ENCODE measurements at places on chromosomes 4 and X. TPM values are rescaled to one million over a fixed set of nuclear protein-coding genes. Genes with fewer than 3 reads are reported as not detected.

- DNase-seq, result no peak
Measured at GRCh38 chr4:70914000-70914399, 11.8 kb downstream of the MOB1B start.

- DNase-seq, result no peak
Measured at GRCh38 chrX:48683411-48683982, at the start of gene WAS. Gene WAS, plus strand, starts transcription at chrX:48683799. Its CDS starts 55 bp downstream, at chrX:48683854.

DNA sequence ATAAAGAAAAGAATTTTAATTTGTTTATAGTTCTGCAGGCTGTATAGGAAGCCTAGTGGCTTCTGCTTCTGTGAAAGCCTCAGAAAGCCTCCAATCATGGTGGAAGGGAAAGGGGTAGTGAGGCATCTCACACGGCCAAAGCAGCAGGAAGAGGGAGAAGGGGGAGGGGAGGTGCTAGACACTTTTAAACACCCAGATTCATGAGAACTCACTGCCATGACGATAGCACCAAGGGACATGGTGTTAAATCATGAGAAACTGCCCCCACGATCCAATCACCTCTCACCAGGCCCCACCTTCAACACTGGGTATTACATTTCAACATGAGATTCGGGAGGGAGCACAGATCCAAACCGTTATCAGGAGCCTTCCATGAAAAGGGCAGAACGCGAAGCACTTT, 18.1 kb downstream of the SMIM31 start:
- no peak for DNase-seq

DNA sequence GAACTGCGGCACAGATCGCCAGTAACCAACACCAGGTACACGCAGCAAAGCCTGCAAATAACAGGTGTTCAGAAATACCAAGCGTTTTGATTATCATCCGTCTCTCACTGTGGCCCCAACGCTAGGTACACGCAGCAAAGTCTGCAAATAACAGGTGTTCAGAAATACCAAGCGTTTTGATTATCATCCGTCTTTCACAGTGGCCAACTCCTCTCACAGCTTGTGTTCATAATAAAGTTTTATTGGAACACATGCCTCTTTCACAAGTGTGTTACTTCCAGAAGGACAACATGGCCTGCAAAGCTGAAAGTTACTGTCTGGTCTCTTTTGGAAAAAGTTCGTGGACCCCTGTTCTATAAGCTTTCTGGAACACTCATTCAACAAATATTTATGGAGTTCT, 153.1 kb downstream of the AFAP1 start:
- no peak for DNase-seq

DNA sequence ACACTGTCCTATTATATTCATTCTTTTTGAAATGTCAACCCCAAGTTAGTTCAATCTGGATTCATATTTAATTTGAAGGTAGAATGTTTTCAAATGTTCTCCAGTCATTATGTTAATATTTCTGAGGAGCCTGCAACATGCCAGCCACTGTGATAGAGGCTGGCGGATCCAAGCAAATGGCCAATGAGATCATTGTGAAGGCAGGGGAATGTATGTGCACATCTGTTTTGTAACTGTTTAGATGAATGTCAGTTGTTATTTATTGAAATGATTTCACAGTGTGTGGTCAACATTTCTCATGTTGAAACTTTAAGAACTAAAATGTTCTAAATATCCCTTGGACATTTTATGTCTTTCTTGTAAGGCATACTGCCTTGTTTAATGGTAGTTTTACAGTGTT, 1.6 kb downstream of the CXCL1 start:
- DNase-seq, result no peak

GRCh38 chr4:151522866-151523519, 114.0 kb downstream of the FHIP1A start:
- no peak for DNase-seq

GRCh38 chrX:132144061-132144460, 16.2 kb upstream of the FRMD7 start:
- no peak for DNase-seq

DNA sequence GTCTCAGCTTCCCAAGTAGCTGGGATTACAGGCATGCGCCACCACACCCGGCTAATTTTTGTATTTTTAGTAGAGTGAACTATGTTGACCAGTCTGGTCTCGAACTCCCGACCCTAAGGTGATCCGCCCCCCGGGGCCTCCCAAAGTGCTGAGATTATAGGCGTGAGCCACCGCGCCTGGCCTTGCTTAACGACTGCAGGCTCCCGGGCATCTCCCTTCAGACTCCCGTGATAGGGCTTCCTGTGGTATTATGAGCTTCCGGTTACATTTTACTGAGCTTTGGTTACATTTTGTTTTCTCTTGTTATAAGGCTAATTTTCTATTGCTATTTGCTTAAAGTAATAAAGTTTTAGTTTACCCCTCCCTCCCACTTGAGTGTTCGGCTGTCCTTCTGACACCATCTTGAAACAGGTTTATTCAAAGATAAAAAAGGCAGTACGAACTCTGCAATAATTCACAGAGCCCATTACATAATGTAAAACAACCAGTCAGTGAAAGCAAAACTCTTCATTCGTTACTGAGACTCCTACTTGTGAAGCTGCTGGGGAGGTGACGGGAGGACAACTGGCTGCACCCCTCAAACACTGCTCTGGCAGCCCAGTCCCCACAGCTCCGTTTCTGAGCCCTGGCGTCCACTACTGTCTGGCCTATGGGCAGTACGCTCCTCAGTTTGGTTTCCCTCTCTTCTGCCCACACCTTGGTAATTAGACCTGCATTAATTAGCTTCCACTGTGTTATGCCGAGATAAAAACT, 795.7 kb upstream of the SLIT2 start:
- no peak for DNase-seq

DNA sequence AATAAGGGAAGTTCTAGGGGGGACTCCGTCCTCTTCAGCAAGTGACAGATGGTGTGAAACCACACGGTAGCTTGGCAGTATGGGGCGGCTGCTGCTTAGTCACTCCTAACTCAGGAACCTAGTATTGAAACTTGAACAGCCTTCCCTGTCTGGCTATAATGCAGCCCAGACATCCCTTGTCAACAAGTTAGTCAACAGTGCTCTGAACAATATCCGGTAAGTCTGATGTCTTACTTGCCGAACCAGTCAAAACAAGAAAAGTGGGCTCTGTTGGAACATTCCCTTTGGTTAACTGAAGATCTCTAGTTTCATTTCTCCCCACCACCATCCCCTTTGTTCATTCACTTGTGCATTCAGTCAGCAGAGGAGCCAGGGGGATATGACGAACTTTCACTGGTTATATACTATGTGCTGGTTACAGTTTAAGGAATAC, 18.7 kb upstream of the CXCL13 start:
- DNase-seq, result peak; percentile 33

- no peak for DNase-seq
Measured at GRCh38 chr4:18100657-18101056, 79.1 kb upstream of the LCORL start.

DNA sequence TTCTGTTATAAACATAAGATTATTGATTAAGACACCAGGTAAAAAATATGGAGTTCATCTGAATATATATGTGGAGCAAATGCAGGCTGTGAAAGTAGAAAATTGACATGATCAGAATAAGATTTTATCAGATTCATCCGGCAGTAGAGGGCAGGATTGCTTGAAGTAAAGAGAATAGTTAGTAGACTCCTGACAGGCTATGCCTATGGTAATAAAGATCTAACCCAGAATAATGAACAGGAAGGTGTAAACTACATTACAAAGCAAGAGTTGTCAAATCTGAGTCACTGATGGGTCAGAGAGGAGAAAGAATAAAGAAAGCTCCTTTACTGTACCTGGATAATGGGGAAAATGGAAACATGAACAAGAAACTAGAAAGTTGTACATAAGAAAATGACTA, 20.8 kb upstream of the TMEM184C start:
- DNase-seq, result no peak

- DNase-seq, result no peak
Measured at GRCh38 chr4:2424581-2424980, 5.8 kb downstream of the CFAP99 start.

DNA sequence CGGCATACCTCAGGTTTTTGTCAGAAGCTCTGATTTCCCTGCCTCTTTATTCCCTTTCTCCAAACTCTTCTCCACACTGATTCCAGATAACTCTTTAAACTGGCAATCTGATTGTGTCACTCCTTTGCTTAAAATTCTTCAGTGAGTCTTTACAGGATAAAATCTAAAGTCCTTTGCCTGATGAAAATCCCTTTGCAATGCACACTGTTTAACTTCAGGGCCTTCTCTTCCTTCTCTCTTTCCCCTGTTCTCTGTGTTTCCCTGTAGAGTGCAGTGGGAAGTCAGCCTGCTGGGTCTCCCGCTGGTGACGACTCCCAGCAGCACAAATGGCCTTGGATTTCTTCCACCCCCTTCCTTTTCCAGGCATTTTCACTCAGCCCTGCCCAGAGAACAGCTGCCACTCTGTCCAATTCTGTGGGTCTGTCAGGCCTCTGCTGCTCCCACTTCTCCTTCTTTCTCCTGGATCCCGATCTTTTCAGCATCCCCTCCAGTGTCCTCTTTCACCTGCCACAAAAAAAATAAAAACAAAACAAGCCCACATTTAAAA, 189.9 kb upstream of the NWD2 start:
- DNase-seq, result no peak

DNA sequence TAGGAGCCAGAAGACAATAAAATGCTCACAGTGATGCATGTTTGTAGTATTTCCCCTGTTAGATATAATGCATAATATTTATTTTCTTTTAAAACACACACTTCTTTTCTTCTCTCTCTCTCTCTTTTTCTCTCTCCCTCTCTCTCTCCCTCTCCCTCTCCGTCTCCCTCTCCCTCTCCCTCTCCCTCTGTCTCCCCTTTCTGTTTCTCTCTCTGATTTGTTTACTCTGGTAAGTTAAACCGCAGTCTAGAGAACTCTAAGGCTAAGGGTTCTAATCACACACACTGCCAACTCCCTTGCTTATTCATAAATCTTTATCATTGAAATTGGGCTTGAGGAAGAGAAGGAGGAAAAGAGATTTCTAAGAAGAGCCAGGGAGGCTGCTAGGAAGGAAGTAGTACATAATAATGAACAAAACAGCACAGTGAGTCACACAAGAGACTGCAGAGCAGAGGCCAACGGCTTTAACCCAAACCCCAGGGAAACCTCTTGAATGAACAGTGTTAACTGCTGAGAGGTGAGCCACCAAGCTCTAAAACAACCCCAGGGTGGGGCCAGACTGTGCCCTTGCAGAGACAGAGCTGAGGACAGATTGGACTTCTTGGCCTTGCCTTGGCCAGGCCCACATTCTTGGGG, 9.1 kb upstream of the PHOX2B start:
- no peak for DNase-seq

GRCh38 chr4:169492436-169493163, 119.8 kb downstream of the NEK1 start:
- DNase-seq, result no peak

DNA sequence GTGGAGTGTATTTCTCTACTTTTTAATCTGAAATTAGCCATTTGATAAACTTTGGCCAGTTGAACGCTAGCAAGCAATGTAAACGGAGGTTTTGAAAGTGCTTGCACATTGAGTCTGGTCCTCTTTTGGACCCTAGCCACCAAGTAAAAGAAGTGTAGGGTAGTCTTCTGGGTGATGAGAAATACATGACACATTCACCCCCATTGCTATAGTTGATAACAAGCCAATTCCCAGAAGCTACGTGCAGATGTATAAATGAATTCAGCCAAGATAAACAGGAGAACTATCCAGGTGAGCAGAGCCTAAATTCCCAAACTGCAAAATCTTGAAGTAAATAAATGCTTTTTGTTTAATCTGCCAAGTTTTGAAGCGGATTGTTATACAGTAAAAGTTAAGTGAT, 965.4 kb upstream of the GRIA3 start:
- DNase-seq, result no peak

DNA sequence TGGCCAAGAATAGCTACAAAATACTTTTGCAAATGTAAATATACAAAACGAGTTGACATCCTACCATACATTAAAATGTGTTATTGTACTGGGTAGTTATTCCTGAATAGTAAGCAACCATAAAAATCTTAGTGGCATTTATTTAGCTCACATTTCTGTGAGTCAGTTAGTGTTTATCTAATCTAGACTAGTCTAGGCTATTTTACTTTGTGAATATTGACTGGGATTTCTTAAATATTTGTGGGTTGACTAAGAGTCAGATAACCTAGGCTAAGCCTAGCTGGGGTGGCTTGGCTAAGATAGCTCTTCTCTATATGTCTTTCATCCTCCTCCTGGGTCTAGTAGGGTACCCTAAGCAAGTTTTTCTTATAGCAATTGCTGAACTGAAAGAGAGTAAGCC, 543.8 kb upstream of the DIAPH2 start:
- DNase-seq, result no peak

- no peak for DNase-seq
Measured at GRCh38 chr4:181350615-181351415, 892.4 kb upstream of the TENM3 start.

DNA sequence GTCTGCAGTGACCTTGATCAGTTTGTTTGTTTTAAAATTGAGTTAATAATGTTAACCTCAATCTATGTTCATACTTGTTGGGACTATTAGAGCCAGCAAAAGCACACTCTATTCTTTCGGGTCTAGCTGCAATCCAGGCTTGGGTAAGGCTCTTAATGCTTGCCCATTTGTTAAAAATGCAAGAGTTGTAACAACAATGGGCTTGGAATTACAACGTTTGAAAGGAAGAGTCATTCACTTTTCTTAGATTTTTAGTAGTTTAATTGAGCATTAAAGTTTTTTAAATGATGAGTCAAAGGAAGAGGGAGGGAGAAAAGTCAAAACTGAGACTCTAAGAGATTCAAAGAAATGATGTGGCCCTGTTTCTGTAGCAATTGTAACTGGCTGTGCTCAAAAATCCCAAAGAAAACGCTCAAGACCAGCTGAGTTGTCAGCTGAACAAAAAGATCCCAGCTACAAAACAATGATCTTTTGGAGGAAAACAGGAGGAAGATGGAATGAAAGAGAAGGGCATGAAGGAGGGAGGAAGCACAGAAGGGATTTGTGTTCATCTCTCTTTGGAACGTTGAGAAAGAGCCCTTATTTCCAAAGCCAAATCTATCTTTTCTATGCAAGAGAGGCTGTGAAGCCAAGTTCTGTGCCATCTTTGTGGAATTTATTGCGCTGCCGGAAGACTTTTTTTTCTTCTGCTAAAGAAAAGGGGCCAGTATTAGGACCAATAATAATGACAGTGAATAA, 5.5 kb downstream of the SCD5 start:
- no peak for DNase-seq

GRCh38 chrX:133670383-133670782, 255.1 kb upstream of the GPC4 start:
- DNase-seq, result no peak

GRCh38 chrX:38845426-38845825, 44.2 kb downstream of the MID1IP1 start:
- DNase-seq, result no peak

DNA sequence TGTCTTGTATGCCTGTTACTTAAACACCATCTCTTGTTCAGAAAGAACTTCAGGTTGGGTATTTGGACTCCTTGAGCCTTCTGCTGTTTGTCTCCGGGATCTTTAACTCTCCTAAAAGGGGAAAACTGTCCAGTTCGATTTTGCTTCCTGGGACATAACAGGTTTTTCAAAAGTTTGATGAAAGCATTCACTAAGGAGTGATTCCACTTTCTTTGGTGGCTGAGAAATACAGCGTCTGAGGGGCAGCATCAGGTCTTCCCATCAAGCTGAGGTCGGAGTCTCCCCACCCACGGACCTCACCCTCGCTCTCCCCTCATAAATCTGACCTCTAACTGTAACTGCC, 1.4 kb downstream of the AFAP1 start:
- DNase-seq, result no peak

TMEM271 gene
- not detected for polyA plus RNA-seq

FAM47A gene
- not detected for polyA plus RNA-seq

SLC10A6 gene
- not detected for polyA plus RNA-seq

AREG gene
- polyA plus RNA-seq, result 3.3 TPM

PDGFRA gene
- polyA plus RNA-seq, result not detected

MAGEA12 gene
- polyA plus RNA-seq, result not detected

CT45A8 gene
- polyA plus RNA-seq, result not detected

EPHA5 gene
- polyA plus RNA-seq, result not detected

All from CD8-positive, alpha-beta memory T cell (primary cell).